RCC 7860 (cell line): ENCODE measurements at places on chromosomes 5 and 9.

DNA sequence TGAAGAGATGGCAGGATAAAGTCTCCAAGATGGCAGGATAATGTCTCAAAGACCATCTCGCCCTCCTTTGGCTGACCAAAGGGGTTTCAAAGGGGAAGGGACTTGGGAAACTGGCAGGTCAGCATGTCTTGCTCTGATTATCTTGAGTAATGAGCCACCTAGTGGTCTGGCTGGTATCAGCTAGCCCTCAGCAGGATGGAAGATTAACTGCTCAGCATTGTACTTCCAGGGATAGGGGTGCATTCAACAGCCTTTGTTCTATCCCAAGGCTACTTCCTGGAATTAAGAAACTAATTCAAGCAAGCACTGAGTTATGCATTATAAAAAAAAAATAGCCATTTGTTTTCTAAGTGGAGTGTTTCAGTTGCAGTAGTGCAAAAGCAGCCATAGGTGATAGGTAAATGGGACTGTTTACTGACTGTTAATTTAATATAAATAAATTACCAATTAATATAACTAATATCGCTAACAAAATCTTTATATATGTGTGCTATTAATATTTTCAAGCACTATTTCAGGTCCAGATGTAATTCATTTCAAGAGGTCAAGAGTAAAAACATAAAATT, 555.5 kb downstream of the CDH9 start:
- peak; percentile 24 for DNase-seq

- no peak for DNase-seq
Observed at GRCh38 chr5:143194206-143194605, 209.3 kb downstream of the NR3C1 start.

DNA sequence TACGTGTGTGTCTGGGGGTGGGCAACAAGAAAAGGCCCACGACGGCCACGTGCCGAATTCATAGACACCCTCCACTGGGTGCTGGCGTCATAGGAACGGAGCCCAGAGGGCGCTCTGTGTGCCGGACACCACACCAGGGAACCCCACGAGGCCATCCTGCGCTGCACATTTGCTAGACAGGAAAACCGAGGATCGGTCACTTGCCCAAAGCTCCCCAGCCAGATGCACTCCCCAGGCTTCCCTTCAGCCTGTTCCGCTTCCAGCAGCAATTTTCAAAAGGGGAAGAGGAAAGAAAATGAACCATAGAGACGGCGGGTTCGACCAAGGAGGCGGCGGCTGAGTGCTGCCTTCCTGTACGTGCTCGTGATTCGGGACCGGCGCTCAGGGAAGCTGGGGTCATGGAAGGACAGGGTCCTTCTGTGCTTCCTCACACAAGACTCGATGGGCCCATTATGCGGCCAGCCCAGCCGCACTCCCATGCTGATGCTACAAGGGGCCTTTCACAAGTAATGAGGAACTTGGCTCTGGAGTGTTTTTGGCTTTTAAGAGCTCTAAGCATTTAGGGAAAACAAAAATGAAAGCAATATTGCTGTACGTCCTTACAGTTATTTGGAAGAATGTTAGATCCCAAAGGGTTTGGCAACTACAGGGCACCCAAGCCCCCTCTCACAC, 124.6 kb upstream of the SARDH start:
- DNase-seq, result no peak

DNA sequence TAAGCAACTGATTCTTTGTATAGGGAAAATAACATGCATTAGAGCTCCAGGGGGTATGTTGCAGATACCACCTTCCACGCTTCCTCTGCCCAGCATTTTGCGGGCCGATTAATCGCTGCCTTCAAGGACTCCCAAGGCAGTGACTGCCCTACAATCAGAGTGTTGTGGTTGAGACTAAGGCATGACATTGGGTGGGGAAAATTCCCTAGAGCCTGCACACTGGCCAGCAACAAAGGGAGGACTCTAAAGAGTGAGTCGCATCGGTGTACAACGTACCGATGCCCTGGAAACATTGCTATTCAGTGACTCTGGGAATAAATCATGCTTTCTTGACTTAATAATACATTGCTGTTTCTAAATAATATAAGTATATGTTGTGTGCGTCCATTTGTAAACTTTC, 119.7 kb downstream of the ZNF462 start:
- no peak for DNase-seq

DNA sequence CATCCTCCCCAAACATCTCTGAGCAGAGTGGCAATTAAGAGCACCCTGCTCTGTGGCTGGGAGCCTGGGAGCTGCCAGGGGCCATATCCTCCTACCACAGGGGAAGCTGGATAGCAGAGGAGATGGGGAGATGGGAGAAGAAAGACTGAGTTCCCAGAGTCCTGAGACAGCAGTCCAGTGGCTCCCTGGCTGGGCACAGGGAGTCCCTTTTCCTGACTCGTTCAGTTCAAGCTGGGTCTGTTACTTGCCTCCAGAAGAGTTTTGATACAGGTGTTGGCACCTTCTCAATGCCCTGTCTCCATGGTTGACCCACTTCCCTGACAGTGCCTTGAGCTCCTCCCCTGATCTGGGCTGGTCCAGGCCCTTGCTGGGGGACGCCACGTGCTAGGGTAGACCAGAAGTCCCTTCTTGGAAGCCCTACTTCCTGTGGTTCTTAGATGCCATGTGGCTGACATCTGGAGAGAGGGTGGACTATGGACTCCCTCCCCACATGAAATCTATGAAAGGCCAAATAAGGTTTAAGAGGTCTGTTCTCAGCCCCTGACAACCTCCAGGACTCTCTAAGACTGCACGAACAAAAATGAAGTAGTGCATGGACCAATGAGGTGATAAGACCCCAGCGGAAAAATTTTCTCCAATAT, 166.2 kb downstream of the AUH start:
- DNase-seq, result no peak

DNA sequence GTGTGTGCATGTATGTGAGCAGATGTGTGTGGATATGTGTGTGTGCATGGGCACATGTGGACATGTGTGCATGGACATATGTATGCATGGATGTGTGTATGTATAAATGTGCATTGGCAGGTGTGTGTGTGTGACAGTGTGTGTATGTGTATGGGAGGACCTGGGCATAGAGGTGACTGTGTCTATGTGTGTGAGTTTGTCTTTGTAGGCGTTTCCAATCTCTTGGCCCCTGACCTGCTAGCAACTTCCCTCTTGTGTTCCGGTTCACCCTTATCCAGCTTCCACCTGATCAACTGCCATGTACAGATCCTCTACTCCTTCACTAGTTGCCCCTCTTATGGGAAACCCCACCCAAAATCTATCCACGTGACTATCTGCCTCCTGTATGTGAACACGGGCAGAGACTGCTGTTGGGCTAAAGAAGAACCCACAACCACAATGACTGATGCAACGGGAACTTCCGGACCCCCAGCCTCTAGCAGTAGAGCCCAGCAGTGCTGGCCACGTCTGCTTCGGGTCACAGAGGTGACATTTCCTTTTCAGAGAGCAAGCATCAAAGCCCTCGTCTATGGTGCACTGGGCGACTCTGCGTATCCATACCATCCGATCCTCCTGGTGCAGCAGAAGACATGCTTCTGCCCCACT, 24.9 kb upstream of the GADD45G start:
- no peak for DNase-seq

DNA sequence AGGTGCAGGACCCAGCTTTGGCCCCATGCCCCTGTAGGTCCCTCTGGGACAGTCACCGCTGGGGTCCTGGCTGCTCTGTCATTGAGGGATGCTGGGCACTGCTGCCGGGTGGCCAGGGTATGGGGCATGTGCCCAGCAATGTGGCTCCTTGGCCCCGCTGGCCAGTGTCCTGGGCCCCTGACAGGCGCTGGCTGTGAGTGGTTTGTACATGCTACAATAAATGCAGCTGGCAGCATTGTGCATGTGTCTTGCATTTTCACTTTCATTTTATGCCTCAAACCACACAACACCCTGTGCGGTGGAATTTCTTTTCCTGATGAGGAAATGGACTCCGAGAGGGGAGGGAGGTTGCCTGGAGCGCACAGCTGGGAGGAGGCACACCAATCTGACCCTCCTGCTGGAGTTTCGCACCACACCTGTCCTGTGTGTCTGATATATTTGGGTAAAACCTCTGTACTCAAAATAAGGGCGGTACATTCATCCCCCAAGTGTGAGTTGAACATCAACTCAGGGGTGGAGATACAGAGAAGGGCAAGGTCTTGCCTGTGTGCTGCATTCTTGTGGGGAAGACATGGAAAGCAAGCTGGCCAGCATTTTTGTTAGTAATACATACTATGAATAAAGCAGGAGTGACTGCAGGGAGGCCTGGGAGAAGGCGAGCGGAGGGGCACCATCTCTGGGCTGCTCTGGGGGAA, 11.7 kb downstream of the TSPAN17 start:
- peak; percentile 41 for DNase-seq

DNA sequence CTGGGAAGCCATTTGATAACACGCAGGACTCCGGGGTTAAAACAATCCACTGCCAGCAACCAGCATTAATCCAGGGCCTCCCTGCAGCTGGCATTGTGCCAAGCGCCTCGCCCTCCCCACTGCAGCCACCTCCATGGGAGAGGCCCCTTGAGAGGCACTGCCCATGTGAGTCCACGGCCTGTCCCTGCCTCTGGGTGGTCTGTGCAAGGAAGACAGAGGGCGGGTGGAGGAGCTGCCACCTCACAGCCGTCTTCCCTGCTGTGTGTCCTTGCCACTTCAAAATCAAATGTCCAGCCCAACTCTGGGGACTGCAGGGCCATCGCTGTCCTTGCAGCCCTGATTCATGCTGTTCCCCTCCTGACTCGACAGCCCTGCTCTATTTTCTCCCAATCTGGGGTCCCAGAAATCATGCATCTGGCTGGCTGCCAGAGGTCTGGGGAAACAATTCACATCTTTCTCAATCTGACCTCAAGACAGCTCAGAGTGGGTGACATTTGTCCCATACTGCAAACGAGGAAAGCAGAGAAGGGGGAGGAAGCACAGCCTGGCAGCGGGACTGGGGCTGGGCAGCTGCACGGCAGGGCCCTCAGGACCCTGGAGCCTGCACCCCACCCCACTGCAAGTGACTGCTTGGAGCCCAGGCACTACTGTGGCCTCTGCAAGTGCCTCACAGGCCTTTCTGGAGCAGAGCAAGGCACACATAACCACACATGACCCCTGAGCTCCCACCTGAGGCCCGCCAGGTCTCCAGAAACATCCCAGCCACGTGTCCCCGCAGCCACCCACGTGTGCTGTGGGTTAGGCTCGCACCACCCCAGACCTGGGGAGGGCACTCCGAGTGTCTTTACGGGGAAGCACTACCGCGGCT, 15.7 kb downstream of the BRD3OS start:
- DNase-seq, result no peak

- DNase-seq, result no peak
Observed at GRCh38 chr5:14168793-14169262, 25.7 kb downstream of the TRIO start.

DNA sequence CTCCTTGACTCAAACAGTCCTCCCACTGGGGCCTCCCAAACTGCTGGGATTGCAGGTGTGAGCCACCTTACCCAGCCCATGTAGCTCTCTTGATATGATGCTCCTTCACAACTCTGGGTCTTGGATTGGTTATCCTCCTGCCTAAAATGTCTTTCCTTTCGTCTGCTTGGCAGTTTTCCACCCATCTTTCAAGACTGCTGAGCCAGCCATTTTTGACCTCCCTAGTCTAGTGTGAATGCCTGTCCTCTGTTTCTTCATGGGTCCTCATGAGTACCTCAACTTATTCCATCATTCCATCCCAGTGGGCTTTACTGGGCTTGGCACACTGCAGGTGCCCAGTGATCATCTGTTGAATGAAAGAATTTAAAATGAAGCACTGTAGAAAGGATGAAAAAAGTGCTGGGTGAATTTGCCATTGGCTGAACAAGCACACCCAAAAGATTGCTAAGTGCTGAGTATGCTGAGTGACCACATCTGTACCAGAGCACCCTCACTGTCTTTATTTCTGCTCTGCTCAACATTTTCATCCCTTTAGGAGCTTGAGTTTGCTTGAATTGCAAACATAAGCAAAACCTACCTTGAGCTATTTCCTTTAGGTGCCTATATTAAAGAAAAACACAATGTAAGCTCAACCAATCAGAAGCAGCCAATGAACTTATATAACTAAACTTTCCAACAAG, 84.8 kb upstream of the FAM169A start:
- no peak for DNase-seq

DNA sequence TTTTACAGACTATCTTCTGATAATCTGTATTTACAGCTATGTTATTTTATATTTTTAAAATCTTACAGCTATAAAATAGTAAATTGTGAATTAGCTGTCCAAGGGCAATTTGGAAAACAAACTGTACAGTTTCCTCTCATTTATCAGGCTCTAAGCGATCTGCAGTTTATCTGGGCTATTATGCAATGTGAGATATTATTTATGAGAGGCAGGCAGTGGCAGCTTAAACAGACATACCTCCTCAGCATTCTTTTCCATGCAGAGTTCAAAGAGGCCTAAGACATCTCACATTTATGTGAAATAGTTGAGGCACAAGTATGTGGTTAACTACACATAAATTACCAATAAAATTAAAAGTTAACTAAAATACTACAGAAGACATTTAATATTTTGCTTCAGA, 10.2 kb downstream of the NIPSNAP3B start:
- no peak for DNase-seq

- DNase-seq, result no peak
Observed at GRCh38 chr5:15789642-15790041, 289.7 kb downstream of the FBXL7 start.

DNA sequence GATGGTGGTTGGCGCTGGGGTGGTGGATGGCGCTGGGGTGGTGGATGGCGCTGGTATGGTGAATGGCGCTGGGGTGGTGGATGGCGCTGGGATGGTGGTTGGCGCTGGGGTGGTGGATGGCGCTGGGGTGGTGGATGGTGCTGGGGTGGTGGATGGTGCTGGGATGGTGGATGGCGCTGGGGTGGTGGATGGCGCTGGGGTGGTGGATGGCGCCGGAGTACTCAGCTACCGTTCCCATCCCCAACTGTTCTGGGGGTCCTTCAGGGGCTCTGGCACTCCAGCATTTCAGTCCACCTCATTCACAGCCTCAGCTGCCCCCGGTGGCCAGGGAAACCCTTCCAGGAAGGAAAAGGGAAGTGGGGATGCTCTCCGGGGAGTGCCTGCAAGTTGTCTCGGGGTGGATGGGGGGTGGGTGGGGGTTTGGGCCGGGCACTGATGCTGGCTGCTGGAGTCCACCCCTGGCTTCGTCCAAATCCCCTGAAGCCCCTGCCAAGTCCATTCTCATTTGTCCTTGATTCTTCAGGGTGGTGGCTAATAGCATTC, 147.3 kb upstream of the COL5A1 start:
- DNase-seq, result no peak

GRCh38 chr9:135065151-135065550, 22.3 kb upstream of the OLFM1 start:
- DNase-seq, result no peak

DNA sequence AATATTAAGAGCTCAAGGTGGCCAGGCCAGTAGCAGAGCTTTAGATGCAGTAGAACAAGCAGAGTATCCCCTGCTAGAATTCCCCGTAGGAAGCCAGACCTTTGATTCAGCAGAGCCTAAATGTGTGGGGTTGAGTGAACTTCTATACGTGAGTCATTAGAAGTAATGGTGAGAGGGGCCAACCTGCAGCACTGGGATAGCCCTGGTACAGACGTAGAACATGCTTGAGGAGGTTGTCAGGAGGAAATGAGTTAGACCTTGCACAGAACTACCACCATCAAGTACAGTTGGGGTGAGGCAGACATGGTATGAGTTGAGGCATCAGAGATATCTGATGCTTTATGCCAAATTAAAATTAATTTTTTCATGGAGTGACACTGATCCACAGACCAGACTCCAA, 42.0 kb downstream of the PDCD1LG2 start:
- no peak for DNase-seq
